Activated CD4-positive, alpha-beta T cell treated with anti-CD3 and anti-CD28 coated beads, Interleukin-2, amount 50 U/mL, for 4 hours (primary cell): ENCODE measurements at places on chromosomes 2 and 18.

DNA sequence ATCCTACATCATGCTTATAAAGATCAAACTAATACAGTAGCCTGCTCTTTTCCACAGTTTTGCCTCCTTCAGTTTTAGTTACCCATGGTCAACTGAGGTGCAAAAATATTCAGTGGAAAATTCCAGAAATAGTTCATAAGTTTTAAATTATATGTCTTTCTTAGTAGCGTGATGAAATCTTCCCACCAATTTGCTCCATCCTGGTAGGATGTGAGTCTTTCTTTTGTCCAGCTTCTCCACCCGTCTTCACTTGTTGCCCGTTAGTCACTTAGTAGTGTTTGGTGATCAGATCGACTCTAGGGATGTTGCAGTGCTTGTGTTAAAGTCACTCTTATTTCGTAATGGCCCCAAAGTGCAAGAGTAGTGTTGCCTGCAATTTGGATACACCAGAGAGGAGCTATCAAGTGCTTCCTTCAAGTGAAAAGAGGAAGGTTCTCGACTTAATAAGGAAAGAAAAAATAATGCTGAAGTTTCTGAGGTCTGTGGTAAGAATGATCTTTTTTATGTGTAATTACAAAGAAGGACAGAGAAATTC is 57.0 kb downstream of the CEP192 start:
- DNase-seq = no peak

GRCh38 chr2:238030422-238031155 is 30.2 kb upstream of the SCLY start:
- no peak for DNase-seq

- no peak for DNase-seq
These were observed 12.5 kb upstream of the PAX8 start for GRCh38 chr2:113291191-113291590.

DNA sequence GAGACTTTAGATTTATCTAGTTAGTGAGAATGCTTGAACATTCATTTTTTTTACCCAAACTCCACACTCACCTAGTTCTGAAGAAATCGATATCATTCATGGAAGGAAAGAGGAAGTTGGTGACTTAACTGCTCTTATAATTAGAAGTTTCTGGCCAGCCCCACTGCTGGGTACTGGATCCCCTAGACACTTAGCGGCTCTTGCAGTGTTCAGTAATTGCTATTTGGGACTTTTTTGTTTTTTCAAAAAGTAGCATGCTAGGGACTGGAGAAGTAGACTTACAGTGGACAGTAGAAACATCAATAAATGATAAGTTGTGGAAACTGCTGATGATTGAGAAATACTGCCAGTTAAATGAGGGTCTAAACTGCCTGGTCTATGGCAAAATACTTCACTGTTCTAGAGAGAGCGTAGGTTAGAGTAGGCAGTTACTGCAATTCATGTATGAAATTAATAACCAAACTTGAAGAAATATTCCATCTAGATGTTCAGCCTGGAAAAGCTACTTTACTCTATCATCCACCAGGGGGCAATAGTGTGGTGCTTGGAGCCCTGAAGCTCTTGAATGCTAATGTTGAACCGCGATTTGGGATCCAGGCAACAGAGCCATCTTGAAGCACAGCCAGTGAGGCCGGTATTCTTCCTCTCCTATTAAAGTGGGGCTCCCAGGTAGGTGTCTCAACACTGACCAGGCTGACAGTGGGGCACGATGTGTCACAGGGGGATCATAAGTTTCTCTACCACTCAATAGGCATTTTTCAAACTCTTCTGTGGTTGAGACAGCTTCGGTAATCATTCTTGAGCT is 146.1 kb upstream of the SESTD1 start:
- no peak for DNase-seq

DNA sequence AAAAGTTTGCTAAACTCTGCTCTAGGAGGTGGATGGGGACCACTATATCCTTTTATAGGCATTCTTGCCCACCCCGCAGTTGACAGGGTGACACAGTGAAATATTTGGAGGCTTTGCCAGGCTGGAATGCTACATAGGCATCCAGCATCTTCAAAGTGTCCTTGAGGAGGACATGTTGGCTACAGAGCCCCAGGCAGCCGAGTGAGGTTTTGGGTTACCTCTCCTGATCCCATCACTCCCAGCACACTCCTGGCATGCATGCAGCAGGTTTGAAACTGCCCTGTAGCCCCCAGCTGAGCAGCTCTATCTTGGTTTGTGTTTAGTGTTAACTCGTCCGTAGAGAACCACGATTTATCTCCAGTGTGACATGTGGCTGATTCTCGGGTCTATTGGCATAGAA is 7.3 kb downstream of the FOSL2 start:
- no peak for DNase-seq

DNA sequence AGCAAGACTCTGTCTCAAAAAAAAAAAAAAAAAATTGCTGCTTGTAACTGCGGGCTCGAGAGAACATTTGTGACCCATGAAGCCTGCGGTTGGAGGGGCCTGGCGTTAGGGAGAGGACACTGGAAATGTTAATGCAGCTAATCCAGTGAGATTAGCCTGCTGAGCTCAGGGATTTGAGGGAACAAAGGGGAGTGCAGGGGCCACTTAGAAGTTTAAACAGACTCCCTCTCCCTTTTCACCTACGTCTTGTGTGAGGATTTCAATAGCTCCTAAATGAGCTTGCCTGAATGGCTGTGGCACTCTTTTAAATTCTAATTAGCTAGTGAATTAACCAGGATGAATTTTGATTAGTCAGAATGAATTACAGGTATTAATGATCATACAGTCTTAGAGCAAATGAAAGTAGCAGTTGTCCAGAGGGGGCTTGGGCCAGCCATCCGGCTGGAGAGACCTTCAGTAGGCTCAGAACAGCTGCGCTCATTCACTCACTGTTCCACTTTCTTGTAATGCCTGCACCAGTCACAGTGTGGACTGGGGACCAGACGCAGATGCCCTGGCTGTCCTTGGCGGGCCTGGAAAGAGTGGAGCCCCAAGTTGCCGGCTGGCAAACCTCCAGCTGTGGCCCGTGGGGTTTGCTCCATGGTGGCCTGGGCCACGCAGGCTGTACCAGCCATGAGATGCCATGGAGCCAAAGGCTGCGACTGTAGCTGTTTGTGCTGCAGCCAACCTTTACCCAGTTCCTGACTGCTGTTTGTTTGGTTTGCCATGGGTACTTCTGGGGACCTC is 20.8 kb downstream of the LDLRAD4 start:
- no peak for DNase-seq

DNA sequence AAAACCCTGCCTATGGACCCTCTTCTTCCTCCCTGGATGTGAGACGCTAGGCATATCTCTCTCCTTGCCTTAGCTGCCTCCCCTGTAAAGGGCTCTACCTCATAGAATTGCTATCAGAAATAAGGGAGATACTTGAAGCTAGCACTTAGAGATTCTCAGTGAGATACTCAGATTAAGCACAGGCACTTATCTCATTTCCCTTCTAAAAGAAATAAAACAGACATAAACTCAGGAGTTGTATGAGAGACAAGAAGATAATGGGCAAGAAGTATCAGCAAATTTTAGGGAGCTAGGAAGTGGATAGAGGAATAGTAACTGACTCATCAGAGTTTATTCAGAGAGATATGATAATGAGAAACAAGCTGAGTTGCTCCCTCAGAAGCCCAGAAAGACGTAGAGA is 131.0 kb downstream of the SP3 start:
- no peak for DNase-seq

DNA sequence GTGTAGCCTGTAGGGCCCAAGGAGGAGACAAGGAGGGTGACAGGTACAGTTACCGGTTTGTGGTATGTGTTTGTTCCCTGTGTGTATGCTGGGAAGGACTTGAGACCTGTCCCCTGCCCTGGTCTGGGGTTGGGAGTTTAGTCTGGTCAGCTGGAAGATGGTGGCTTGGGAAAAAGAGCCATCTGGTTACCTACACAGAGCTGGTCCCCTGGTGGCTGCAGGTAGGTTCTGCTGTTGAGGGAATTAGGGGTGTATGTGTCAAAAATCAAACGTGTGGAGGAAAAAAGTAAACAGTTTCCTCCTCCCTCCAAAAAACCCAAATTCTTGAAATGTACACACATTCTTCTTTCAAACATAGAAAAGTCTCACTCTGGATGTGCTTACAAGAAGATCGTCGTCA is 24.3 kb downstream of the PTMA start:
- DNase-seq = no peak

DNA sequence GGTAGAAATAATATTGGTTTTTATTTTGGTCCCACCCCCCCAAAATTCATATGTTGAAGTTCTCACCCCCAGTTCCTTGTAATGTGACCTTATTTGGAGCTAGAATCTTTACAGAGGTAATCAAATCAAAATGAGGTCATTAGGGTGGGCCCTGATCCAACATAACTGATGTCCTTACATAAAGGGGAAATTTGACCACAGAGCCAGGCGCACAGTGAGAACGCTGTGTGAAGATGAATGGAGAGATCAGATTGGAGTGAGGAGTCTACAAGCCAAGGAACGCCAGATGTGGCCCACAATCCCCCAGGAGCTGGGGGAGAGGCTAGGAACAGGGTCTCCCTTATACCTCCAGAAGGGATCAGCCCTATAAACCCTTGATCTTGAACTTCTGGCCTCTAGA is 31.6 kb upstream of the TRIB2 start:
- no peak for DNase-seq

- DNase-seq = no peak
These were observed 253.8 kb downstream of the TGIF1 start for GRCh38 chr18:3703732-3704176.

DNA sequence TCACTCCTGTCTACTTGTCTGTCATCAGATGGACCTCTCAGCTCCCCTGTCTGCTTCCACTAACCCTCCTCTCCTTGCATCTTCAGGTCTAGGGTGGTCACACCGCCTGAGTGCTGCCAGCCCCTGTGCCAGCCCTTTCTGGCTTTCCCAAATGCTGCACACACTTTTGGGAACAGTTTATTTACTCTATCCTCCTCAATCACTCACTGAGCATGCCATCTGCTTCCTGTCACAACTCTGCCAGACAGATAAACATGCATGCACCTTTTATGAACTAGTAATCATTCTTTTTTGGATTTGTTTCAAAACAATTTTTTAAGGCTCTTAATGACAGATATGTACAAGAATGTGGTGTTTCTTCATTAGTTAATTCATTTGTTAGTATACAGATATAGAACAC is 56.3 kb upstream of the CCDC195 start:
- no peak for DNase-seq

DNA sequence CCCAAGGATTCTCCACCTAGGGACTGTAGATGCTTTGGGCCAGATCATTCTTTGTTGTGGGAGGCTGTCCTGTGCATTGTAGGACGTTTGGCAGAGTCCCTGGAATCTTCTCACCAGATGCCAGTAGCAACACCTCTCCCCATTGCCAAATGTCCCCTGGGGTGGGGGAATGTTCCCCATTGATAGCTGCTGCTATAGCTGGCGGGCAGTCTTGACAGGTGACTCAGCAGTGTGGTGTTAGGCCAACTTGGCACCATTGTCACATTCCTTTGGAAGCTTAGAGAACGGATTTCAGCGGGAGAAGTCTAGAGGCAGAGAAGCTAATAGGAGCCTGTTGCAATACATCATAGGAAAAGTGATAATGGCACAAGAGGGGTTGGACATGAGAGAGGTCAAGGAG is 495.7 kb upstream of the SMIM21 start:
- DNase-seq = no peak

GRCh38 chr2:172843266-172843582 is 107.6 kb downstream of the RAPGEF4 start:
- no peak for DNase-seq

DNA sequence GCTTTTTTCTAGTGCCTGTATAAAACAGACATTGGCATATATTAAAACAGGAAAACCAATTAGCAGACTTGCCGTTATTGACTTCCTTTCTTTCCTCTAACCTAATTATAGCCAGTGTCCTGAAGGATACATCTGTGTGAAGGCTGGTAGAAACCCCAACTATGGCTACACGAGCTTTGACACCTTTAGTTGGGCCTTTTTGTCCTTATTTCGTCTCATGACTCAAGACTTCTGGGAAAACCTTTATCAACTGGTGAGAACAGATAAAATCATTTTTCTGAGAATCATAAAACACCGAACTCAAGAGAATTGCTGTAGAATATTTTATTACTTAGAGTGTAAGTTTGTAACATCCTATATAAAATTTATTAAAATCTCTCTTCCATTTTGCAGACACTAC is 74.3 kb downstream of the SCN2A start:
- DNase-seq = no peak

GRCh38 chr2:241560162-241560882 is 1.8 kb downstream of the BOK start:
- no peak for DNase-seq

- no peak for DNase-seq
These were observed 28.7 kb downstream of the SMAD2 start for GRCh38 chr18:47901624-47902362.
